Cortex of kidney (tissue), 1 donor: ENCODE measurements at places on chromosomes 2 and 18.

GRCh38 chr2:227536445-227536844, 62.2 kb upstream of the SCYGR2 start:
- DNase-seq: no peak

- no peak for DNase-seq
Measured at GRCh38 chr2:39796134-39796533, 17.1 kb upstream of the THUMPD2 start.

GRCh38 chr2:165068487-165068757, 113.1 kb upstream of the SLC38A11 start:
- DNase-seq: no peak

- no peak for DNase-seq
Measured at GRCh38 chr2:199449956-199450355, 7.8 kb downstream of the SATB2 start.
